Metanephros (tissue), 2 donors: ENCODE measurements at places on chromosomes 5 and 9. TPM values are rescaled to one million over a fixed set of nuclear protein-coding genes. Genes with fewer than 3 reads are reported as not detected.

Gene PCDHGA3
- total RNA-seq, result 4.8 TPM

Gene SPINK6
- total RNA-seq, result not detected

Gene CD180
- 1.4 TPM for total RNA-seq

Gene IL5
- total RNA-seq, result not detected

Gene AJM1
- 1.5 TPM for total RNA-seq

Gene UCK1
- total RNA-seq, result 26.9 TPM

Gene UNC13B
- total RNA-seq, result 24.1 TPM

Gene SLC6A19
- total RNA-seq, result 33.0 TPM

Gene GLDC
- 13.4 TPM for total RNA-seq

Gene ITGA1
- 54.8 TPM for total RNA-seq

Gene BHMT2
- total RNA-seq, result 31.5 TPM

Gene CCDC171
- total RNA-seq, result 11.3 TPM

Gene AMBP
- 3.1 TPM for total RNA-seq

Gene ARHGEF37
- total RNA-seq, result 6.9 TPM

Gene OLFM1
- 5.1 TPM for total RNA-seq

Gene DMRT2
- total RNA-seq, result 7.0 TPM

Gene IL4
- total RNA-seq, result not detected

Gene SPATA31A6
- total RNA-seq, result not detected

Gene RXRA
- total RNA-seq, result 34.7 TPM

Gene PITX1
- 3.6 TPM for total RNA-seq

Gene PCDHA8
- total RNA-seq, result 0.41 TPM

Gene KIF12
- total RNA-seq, result 101 TPM

Gene ADAMTS16
- total RNA-seq, result 93.6 TPM

Gene LVRN
- total RNA-seq, result 2.6 TPM

Gene FGFR4
- 57.7 TPM for total RNA-seq

Gene DMRT3
- 0.58 TPM for total RNA-seq

Gene MYOZ3
- 10.7 TPM for total RNA-seq

Gene FOXD1
- total RNA-seq, result 13.9 TPM

Gene FOXI1
- total RNA-seq, result 3.8 TPM

Gene KCNMB1
- total RNA-seq, result 0.64 TPM

Gene GKAP1
- total RNA-seq, result 6.5 TPM

Gene FAM221B
- total RNA-seq, result not detected

Gene TYRP1
- total RNA-seq, result 2.4 TPM

Gene PCDHB5
- total RNA-seq, result 13.4 TPM

Gene CCDC69
- 7.6 TPM for total RNA-seq

Gene ENHO
- total RNA-seq, result 0.41 TPM

Gene C5orf52
- not detected for total RNA-seq

Gene MACIR
- 13.7 TPM for total RNA-seq

Gene C5orf58
- total RNA-seq, result not detected

Gene AMACR
- total RNA-seq, result 36.6 TPM

Gene PDLIM4
- total RNA-seq, result 25.9 TPM

Gene ERBIN
- 126 TPM for total RNA-seq

Gene FREM1
- 172 TPM for total RNA-seq

Gene UGCG
- 95.6 TPM for total RNA-seq

Gene SHISAL2B
- total RNA-seq, result not detected

Gene LOX
- 17.2 TPM for total RNA-seq

Gene DBH
- 1.1 TPM for total RNA-seq

Gene CEL
- total RNA-seq, result 4.4 TPM

Gene STK32A
- 17.1 TPM for total RNA-seq
